ENCODE measurements at places on chromosomes 3 and 15.

GRCh38 chr3:69052472-69052898 is 352 bp upstream of the TMF1 start:
- DNase-seq = no peak

DNA sequence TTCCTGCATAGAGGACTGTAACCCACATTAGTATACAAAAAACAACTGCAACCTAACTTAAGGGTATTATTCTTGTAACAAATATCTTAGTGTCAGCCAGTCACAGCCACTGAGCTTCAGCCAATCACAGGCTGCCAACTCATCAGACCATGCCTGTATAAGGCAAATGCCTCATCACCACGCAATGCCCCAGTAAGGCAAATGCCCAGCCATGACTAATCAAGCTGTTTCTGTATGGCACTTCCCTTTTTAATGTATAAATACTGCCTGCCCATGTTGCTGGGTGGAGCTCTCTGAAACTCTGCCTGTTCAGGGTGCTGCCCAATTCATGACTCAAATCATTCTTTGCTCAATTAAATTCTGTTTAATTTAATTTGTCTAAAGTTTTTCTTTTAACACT is 18.4 kb upstream of the GABRA5 start:
- no peak for DNase-seq

GRCh38 chr3:176964661-176965060 is 232.6 kb downstream of the TBL1XR1 start:
- no peak for DNase-seq

- DNase-seq = no peak
Observed at GRCh38 chr3:49104052-49104426, 518 bp downstream of the QARS1 start.

- DNase-seq = peak; percentile 75
Observed at GRCh38 chr15:89088605-89089315, 504 bp downstream of the ABHD2 start.

DNA sequence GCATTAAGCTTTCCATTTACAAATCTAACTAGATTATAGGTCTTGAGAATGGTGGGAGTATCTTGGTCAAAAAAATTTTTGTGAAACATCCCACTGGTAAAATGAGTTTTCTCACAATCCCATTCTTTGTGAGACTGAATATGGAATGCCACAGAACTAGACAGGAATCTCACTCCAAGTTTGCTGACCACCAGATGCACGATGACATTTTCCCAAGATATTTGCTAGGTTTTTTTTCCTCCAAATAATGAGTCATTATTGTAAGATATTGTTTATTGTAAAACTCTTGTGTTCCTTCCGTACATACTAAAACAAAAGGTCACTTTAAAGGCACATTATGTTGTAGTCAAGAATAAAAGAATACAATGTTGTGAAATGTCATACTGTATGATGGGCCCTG is 53.9 kb downstream of the COPS2 start:
- DNase-seq = no peak

DNA sequence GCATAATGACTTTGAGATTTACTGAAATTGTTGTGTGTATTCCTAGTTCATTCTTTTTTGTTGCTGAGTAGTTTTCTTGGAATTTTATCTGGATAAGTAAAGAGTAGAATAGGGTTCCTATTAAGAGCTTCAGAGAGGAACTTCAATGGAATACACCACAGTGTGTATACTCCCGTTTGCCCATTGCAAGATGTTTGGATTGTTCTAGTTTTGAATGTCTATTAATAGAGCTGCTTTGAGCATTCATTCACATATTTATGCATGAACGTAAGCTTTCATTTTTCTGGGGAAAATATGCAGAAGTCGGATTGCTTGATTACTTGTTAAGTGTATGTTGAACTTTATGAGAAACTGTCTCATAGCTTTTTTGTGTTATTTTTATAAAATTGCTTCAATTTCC is 580.5 kb downstream of the OTOL1 start:
- DNase-seq = no peak

- no peak for DNase-seq
Observed at GRCh38 chr15:25695875-25696760, 167.0 kb downstream of the ATP10A start.

- DNase-seq = no peak
Observed at GRCh38 chr3:36433511-36433910, 53.2 kb downstream of the STAC start.

GRCh38 chr3:77479021-77479420 is 439.1 kb downstream of the ROBO2 start:
- no peak for DNase-seq

DNA sequence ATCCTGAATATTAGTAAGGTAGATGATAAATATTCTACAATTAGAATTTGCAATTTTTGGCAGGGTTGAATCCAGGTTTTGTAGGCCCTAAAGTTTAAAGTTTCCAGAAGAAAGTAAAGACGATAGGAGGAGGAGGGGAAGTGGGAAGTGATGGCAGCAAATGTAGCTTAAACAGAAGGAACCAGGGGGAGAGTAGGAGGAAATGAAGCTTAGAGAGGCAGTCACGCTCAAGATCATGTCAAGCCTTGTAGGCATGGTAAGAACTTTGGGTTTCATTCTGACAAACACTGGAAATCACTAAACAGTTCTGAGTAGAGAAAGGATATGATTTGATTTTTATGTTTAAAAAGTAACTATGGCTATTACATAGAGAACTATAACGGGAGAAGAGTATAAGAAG is 63.9 kb downstream of the NR2E3 start:
- DNase-seq = no peak

- no peak for DNase-seq
Observed at GRCh38 chr3:140767566-140767965, 89.7 kb downstream of the TRIM42 start.

DNA sequence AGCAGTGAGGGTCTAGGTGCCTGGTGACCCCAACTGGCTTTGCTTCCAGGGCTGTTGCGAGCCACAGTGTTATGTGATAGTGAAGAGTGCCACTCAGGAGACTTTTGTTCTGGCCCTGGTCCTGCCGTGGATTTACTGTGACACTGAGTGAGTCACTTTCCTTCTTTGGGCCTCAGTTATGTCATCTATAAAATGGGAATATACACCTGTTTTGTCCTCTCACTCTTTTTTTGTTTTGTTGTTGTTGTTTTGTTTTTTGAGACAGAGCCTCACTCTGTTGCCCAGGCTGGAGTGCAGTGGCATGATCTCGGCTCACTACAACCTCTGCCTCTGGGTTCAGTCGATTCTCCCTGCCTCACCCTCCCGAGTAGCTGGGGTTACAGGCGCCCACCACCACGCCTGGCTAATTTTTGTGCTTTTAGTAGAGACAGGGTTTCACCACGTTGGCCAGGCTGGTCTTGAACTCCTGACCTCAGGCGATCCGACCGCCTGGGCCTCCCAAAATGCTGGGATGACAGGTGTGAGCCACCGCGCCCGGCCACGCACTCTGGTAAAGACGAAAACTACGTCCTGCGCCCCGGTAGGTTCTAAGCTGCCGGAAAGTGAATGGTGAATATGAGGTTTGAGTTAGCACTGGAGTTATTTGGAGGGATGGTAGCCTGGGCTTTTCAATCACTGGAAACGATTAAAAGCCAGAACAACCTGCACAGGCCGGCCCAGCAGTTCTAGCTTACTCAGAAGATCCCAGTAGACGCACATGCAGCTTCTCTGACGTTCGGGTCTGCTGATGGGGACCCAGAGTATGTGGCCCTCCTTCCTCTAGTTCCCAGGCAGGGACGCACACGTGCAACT is 46.6 kb downstream of the BDH1 start:
- no peak for DNase-seq

DNA sequence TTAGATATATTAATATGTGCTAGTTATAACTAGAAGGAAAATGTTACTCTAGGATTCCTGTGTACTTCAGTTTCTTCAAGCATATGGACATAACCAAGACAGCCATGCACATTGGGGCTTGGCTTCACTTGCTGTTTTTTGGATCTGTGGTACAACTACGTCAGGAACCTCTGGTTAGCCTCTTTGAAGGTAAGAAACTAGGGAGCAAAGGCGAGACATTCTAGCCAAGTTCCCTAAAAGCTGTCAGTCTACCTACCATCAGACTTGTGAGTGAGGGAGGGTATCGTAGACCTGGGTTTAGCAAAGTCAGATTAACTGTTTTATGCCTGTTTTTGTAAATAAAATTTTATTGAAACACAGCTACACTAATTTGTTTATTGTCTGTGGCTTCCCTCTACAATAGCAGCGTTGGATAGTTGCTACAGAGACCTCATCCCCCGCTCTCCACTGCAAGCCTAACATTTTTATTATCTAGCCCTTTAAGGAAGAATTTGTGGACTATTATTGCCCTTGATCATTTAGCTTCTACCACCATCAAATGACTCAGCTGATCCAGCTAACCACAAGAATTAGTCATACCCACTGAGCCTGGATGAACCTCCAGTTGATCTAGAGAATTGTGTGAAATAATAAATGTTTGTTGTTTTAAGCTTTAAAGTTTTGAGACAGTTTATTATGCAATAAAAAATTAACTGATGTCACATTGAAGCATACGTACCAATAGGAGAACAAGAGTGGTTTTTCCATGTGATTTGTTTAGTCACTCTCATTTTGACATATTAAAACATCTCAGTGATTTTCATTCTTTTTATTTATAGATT is 58.1 kb downstream of the RSRC1 start:
- DNase-seq = no peak

DNA sequence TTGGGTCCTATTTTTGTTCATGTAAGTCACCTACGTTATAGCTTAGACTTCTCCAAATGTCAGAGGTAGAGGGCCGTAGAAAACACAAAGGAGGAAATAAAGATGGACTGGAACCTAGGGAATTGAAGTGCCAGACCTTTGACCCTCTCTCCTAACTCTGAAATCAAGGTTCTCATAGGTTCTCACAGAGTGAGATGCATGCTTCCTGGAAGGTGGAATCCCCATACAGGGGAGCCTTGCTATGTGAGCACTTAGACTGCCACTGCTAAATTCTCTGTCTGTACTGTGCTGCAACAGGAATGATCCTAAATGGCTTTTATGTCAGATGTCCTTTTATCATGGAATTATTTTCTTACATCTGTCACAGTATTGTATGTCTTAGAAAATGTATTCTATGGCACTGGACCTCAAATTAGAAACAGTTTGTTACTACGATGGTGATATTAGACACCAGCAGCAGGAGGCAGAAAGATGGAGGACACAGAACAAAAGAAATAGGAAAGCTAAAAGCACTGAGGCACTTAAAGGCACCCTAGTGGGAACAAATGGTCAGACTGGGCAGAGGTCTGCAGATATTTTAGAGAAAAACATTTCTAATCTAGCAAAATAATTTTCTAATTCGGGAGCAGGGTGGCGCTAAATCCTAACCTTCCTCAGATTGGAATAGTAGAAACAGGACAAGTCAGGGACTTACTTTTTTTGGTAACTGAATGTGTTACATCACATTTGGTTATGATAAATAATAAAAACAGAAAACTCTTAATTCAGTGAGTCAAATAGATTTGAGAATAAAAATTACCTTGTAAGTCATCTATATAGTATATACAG is 60.2 kb upstream of the CDAN1 start:
- DNase-seq = no peak

DNA sequence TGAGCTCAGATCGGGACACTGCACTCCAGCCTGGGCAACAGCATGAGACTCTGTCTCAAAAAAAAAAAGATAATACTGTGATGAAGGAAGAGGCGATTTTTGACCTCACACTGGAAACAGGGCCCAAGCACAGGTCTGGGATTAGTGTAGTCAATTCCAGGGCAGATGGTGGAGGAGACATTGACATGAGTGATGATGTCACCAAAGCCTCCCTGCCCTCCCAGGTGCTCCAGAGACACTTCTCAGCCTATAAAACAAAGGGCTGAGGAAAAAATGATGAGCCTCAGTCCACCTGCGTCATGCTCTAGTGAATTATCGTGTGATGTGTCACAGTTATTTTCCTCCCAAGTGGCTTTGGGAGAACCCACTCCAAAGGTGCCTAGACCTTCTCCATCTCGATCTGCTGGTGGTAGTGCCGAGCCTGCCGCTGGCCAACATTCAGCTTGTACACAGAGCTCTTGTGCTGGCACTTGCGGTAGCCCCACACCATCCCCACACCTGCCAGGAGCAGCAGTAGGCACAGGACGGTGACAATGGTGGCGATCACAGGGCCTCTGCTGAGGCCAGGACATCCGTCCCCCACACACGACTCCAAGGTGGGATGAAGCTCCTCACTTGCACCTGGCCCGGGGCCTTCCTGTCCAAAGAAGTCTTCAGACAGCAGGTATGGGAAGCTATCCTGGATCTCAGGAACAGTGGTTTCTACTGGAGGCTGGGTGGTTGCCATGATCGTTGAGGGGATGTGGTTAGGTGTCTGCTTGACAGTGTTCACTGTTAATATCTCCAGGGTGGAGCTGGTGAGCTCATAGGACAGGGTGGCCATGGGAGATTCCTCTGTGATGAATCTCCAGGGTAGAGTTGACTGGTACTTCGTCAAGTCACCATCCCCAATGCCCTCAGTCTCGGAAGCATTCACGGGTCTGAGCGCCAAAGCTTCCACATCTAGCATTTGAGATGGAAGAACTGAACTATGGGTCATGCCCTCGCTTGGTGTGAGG is 38.8 kb downstream of the CRTAP start:
- no peak for DNase-seq

- DNase-seq = no peak
Observed at GRCh38 chr15:29904757-29905417, 82.6 kb upstream of the TJP1 start.

GRCh38 chr3:179265875-179266274 is 15.0 kb upstream of the KCNMB3 start:
- no peak for DNase-seq

GRCh38 chr3:142355692-142356091 is 92.1 kb downstream of the XRN1 start:
- DNase-seq = no peak

- DNase-seq = no peak
Observed at GRCh38 chr3:171363202-171363601, 97.0 kb downstream of the TNIK start.

DNA sequence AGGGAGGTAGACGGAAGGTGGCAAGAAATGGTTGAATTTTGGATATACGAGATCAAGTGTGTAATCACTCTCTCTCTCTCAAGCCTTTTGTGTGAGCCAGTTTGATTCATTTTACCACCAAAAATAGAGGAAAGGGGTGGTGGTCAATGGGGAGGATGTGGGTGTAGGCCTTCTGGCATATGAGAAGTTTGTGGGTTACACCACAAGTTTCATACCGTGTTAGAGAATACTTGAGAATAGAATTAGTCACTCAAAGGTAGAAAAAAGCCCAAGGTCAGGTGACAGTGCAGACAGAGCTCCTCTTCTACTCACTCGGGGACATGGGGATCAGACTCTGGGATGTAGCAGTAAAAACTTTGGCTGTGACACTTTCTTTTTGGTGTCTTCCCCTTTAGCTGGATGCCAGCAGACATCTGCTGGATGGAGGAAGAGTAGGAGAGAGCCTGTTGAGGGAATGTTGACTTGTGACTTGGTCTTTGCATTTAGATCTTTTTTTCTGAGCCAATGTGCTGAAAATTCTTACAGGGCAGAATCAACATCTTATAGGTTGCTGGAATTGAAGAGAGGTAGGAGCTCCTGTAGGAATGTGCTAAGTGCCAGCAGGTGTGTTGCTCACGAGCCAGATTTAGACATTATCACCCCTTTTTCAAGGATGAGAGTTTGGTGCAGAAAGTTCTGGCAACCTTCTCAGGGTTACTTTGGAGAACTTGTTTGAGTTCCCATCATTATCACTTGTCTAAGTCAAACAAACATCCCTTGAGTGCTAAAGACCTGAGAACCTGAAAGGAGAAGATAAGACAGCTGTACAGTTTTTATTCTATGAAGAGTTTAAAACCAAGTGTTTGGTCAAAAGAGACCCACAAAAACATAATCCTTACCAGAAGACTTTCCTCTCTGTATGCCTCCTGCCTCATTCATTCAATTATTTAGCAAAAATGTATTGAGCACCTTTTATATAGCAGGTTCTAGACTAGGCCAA is 43.9 kb upstream of the RYK start:
- no peak for DNase-seq

All from Right ventricle myocardium inferior (tissue), 1 donor.